T-helper 1 cell (primary cell): ENCODE measurements at places on chromosomes 13 and 19.

- peak; percentile 24 for DNase-seq
These were observed 6.7 kb downstream of the DDX39A start for GRCh38 chr19:14412324-14412995.

DNA sequence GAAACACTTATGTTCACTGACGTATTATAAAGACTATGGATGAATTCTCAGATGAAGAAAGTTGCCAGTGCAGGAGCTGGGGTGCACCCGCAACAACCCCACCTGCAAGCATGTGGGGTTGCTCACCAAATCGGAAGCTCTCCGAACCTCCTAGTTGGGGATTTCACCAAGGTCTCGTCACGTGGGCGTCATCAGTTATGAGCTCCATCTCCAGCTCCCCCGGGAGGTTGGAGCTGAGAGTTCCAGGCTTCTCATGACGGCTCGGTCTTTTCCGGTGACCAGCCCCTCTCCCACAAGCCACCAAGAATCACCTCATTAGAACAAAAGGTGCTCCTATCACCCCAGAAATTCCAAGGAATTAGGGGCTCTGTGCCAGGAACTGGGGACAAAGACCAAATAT lies 46.1 kb upstream of the TUBGCP3 start:
- no peak for DNase-seq

DNA sequence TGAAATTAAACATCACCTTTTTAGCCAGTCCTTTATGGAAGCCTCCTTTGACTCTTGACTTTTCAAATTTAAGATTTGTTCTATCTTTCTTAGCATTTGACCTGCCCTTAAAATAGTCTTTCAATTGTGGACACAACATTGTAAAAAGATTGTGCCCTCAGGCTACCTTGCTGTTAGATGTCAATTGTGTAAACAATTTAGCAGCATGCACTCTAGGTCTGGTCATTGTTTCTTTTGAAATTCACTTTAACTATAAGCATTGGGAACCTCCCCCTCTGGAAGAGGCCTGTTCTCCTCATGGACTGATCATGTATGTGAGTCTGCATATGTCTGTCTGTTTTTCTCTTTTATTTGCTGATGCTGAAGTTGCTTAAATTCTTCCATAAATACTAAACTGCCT lies 31.5 kb upstream of the PABPC3 start:
- no peak for DNase-seq

DNA sequence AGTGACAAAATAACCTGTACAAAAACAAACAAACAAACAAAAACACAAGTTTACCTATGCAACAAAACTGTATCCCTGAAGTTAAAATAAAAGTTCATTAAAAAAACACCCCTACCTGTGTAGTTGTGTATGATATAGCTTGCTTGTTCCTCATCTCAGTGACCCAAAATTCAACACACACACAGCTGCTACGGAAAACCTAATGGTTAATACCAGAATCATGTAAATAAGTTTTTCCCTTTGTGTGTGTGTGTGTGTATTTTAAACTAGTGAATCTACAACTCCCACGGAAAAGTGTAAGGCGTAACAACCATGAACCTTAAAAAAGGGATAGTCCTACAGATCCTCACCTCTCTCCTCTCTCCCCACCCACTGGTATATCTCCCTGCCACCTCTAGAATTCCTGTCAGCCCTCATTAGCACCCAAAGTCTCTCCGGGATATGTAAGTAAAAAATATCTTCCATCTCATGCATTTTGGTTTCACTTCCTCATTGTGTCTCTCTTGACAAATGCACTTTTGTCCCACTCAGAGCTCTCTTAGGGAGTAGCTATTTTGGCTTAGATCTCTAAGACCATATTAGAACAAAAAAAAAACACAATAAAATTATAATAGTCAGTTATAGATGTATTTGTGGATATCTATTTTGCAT lies 2236.5 kb downstream of the PCDH9 start:
- no peak for DNase-seq

DNA sequence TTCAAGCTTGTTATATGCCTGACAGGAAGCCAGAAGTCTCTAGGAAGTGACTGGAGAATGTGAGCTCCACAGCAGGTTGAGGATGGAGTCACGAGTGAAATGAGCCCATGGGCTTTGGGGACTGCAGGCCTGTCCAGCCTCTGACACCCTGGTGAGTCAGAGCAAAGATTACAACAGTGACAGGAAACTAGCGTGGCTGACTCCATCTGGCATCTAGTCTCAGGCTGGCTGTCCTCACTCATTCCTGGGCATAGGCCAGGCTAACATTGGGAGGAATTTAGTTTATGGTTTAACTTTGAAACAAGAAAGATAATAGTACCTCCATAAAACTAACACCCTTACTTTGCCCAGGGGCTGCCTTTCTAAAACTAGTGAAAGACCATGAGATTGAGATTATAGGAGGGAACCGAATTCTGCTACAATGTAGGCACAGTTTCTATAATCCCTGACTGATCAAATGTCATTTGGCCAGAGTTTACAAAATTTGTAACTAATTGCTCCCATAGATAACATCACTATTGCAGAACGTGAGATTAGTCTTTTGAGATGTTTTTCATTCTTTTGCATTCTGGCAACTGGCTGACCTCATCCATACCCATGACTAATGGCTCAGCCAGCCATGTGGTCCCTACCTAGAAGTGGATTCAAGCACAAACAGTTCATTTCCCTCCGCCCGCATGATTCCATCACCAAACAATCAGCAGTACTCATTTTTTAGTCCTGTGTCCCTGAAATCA lies 28.4 kb downstream of the PSG1 start:
- DNase-seq, result no peak

DNA sequence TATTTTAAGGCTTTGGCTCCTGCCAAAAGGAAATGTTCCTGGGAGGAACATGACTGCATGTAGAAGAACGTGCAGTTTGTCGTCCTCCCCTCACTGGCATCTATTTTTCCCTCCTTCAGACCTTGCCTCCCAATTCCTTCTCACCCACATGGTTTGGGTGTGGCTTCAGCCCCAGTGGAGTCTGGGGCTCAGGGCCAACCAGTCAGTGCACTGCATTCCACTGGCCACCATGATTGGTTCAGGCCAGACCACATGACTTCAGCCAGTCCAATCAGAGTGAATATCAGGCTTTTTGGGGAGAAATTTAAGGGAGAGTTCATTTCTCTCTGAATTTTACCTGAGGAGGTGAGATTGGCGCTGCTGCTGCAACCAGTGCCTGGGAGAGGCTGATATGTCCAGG lies 171.6 kb downstream of the ZIC5 start:
- DNase-seq, result no peak

GRCh38 chr19:13808856-13809255 lies 13.6 kb downstream of the ZSWIM4 start:
- no peak for DNase-seq

DNA sequence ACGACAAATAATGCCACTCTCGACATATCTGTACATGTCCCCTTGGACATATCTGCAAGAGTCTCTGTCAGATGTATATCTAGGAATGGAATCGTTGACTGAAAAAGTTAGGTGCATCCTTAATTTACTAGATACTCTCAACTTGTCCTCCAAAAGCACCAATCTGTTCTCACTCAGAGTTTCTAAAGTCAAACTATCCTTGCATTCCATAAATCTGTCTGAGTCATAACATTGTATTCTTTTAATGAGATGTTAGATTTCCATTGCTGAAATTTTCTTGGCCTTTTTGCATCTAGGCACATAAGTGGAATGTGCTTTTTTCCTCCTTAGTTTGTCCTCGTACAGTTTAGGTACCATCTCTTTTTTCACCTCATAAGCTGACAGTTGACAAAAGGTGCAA lies 139.8 kb downstream of the PTPRS start:
- no peak for DNase-seq

GRCh38 chr13:110168999-110169933 lies 137.7 kb downstream of the COL4A1 start:
- DNase-seq, result no peak

- no peak for DNase-seq
These were observed at the start of gene GRIN3B for GRCh38 chr19:1000095-1000494. Gene GRIN3B, plus strand, starts transcription at chr19:1000419. Its CDS starts 19 bp downstream, at chr19:1000438.

DNA sequence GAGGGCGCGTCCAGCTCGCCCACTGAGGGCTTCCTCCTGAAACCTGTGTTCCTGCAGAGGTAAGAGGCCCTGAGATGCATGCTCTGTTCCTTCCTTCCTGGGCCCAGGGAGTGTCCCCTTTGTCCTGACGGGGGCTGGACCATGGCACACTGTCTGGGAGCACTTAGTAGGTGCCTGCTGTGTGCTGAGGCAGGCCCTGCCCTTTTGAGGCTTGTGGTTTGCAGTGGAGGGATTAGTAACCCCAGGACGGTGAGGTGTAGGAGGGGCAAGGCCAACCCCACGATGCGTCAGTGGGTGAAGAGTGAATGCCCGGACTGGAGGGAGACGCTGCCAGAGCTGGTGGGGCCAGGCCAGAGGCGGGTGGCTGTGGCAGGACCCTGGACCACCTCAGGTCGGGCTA lies 11.2 kb upstream of the F2RL3 start:
- no peak for DNase-seq
